ENCODE measurements at places on chromosomes 6 and 20.
A peak's percentile ranks its signal among the peaks of the same experiment; 100 is the strongest.

DNA sequence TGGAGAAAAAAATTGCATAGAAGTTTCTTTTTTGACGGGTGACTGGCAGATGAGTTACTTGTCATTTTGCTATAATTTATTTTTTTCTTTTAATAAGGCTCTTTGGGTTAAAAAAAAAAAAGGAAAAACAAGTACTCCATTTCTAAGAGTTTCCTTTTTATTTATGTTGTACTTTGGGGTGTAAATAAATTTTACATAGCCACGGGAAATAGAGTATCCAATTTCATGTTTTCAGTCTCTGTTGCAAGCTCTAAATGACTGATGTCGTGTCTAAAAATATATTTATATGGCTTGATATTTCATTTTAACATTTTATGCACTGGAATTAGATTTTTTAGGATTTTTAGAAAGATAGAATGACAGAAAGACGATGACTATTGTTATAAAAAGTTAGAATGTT lies 3.4 kb downstream of the EYA4 start:
- no peak for DNase-seq

- DNase-seq: no peak
Measured at GRCh38 chr6:154842833-154843232, 109.6 kb downstream of the SCAF8 start.

DNA sequence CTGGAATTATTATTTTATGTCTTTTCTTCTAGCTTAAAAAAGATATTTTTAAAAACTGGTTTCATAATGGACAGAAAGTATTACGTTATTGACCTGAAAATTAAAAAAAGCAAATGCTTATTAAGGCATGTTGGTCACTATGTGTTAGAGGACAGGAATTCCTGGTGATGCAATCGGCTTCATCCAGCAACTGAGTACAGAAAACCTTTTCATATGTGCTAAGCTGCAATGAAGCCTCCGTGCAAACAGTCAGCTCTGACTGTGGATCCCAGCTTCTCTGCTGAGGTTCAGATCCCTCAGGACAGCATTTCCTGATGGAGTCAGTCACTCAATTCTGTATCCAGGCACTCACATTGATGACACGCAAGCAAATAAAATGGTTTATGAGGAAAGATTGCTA lies 22.7 kb upstream of the BMP2 start:
- no peak for DNase-seq

GRCh38 chr6:25793970-25794369 lies 37.9 kb downstream of the SLC17A1 start:
- no peak for DNase-seq

GRCh38 chr6:113833537-113833936 lies 23.6 kb upstream of the MARCKS start:
- DNase-seq: no peak

- no peak for DNase-seq
Measured at GRCh38 chr6:658244-658643, 1.3 kb upstream of the HUS1B start.

DNA sequence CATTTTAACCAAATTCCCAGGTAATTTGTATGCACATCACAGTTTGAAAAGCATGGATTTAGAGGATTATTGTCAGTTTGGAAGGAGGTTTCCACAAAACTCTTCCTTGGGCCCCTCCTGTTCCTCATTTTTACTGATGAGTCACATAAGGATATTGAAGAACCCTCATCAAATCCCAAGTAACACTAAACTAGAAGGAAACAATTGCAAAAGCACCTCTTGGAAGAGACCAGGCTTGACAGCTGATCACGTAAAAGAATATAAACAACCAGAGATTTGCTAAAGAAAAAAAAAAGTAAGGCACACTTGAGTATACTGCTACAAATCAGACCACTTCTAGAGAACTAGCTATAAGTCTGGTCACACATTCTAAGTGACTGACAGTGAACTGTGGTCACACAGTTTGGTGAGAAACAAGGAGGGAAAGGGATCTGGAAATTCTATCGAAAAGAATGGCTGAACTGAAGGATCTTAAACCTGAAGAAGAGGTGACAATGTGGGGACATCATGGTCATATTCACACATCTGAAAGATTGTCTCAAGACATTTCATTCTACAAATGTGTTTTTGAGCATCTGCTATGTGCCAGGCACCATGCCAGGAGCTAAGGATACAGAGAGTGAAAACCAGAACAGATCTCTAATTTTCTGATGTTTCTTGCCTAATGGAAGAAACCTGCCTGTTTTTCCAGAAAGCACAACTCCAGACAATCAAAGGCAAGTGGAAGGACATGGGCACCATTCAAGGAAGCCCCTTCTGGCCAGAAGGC lies 24.1 kb downstream of the ZHX3 start:
- no peak for DNase-seq

- no peak for DNase-seq
Measured at GRCh38 chr20:41003143-41003935, 25.3 kb upstream of the TOP1 start.

- no peak for DNase-seq
Measured at GRCh38 chr6:153962555-153962954, 76.5 kb upstream of the OPRM1 start.

DNA sequence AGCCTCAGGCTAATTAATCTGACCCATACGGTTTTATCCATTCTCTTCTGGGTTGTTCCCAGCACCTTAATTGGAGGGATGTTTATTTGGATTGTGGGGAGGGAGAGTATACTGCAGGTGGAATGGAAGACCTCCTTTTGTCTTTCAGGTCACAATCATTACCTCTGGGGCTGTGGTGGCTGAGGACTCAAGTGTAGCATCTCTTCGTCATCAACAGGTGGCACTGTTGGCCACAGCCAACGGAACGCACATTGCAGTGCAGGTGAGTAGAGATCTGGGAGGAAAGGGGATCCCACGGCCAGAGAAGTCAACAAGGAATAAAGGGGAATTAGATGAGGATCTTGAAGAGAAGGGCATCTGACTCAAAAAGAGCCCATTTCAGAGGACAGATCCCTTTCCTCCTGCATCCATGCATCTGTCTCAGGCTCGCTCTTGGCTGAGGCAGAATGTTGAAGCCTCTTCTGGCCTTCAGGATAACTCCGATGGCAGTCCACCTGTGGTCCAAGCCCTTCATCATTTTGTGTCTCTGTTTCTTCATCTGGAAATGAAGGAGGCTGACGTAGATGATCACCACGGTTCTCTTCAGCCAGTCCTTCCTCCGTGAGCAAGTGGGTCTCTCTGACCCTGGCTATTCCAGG lies 3.2 kb upstream of the DEF6 start:
- peak; percentile 57 for DNase-seq

- DNase-seq: no peak
Measured at GRCh38 chr20:33273117-33273851, 9.7 kb upstream of the BPIFB1 start.

DNA sequence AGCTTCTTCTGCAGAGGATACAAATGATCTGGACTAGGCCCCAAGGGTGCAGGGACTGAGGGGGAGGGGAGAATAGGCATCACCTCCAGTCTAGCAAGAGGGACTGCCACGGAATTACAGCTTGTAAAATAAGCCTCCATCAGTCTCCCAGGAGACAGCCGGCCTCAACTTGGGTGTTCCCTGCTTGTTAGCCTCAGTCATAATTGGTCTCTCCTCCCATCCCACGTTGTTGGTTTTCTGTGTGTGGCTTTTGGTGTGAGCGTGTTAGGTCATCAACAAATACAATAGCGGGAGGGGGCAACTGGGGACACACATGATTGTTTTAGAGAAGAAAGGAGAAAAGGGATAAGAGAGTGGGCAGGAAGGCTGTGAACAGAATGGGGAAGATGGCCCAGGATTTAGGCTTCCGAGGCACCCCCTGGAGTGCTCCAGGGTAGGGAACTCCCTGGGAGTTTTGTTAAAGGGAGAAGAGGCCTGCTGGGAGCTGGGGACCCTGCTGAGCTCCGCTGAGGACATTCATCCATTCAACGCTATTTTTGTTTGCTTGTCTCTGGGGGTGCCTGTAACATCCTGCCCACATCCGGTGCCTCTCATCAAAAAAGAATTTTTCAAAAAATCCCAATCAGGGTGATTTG lies 9.2 kb downstream of the FOXA2 start:
- DNase-seq: peak; percentile 100

DNA sequence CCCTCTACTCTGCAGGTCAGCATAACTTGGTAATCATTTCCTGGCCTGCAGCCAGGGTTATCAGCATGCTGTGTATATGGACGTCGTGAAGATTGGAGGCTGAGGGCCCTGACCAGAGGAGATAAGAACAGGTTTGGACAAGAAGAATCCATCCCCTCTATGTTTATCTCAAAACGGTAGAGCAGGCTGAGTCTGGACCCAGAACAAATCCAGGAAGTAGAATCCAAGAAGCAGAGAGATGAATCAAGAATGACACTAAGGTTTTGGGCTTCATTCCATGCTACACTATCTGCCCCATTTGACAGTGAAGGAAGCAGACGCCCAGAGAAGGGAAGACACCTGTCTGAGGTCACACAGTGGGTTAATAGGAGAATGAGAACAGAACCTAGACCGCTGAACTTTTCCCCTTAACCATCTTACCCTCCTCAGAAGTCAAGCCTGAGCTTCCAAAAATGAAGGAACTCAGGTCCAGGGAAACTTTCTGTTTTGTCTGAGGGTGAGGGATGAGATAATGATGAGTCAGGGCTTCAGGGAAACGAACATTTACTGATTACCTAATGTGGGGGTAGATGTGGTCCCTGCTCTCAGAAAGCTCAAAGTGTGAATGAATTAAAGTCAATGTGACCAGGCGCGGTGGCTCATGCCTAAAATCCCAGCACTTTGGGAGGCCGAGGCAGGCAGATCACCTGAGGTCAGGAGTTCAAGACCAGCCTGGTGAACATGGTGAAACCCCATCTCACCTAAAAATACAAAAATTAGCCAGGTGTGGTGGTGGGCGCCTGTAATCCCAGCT lies 9.4 kb upstream of the COMMD7 start:
- DNase-seq: no peak

- no peak for DNase-seq
Measured at GRCh38 chr6:149931501-149931900, 8.6 kb upstream of the RAET1G start.

GRCh38 chr20:38514947-38515346 lies 42.3 kb downstream of the RALGAPB start:
- DNase-seq: no peak

DNA sequence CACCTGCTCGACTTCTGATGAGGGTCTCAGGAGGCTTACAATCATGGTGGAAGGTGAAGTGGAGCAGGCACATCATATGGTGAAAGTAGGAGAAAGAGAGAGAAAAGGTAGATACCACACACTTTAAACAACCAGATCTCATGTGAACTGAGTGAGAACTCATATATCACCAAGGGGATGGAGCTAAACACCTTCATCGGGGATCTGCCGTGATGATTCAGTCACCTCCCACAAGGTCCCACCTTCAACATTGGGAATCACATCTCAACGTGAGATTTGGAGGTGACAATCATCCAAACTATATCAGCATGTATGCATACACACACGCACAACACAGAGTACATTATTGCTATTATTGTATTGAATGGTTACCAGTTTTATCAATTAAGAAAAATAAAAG lies 453.3 kb upstream of the NRSN1 start:
- DNase-seq: no peak

- DNase-seq: no peak
Measured at GRCh38 chr6:100464903-100465700, at the start of gene SIM1. Gene SIM1 (minus strand): TSS chr6:100464921. CDS start chr6:100463468, 1,453 bp downstream.

DNA sequence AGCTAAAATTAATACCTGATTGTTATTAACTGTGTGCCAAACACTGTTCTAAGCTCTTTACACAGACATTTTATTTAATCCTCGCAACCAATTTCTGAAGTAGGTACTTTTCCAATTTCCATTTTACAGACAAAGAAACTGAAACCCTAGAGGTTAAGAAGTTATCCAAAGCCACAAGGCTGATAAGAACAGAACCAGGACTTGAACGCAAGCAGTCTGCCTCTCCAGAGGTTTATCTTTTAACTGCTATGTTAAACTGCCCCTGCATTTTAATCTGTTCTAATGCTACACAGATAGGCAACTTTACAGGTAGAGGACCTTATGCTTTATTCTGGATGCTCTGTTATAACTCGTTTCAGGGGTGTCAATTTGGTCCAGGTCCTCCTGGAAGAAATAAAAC lies 118.2 kb downstream of the SLC16A10 start:
- no peak for DNase-seq

DNA sequence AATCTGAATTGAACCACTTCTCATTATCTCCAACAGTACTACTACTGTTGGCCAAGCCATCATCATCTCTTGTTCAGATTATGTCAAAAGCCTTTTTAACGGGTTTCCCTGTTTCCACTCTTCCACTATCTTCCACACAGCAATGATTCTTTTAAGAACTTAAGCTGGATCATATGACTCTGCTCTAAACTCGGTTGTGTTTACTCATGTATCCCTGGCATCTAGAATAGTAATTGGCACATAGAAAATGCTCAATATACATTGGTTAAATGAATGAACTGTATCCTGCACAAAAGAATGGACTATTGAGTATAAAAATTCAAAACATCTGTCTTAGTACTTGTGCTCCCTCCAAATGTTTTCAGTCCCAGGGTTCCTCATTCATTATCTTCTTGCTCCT lies 2.8 kb upstream of the COX7A2 start:
- DNase-seq: no peak

GRCh38 chr20:44897133-44897532 lies 11.6 kb downstream of the YWHAB start:
- DNase-seq: no peak

GRCh38 chr6:14759976-14760672 lies 485.7 kb upstream of the JARID2 start:
- DNase-seq: no peak

GRCh38 chr6:97864826-97865225 lies 581.8 kb upstream of the MMS22L start:
- DNase-seq: no peak

- DNase-seq: no peak
Measured at GRCh38 chr20:31987744-31988143, 19.8 kb downstream of the XKR7 start.

DNA sequence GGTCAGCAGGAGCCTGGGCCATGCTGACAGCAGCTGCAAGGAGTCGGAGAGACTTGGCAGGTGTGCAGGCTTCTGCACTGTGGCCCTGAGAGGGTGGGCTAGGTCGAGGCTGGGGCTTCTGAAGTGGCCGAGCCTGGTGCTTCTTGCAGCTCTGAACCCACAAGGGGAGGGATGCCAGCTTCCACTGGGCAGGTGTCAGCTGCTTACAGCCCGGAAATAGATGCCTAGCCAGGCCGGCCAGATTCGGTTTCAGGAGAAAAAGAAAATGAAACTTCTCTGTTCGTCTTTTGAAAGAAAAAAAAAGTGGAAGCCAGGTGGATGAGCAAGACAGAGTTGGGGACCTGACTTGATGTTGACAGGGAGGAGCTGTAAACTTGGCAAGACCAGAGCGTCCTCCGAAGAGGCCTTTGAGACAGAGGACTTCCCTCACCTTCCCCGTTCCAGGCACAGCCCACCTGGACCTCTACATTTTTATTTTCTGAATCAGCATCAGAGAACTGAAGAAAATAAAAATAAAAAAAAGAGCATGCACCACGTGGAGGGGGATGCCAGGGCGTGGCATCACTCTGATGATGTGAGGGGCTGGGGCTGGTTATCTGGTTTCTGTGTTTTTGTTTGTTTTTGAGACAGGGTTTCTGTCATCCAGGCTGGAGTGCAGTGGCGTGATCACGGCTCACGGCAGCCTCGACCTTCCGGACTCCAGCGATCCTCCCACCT lies at the start of gene ZBP1:
TSS of gene ZBP1 (minus strand) at position 153 of the 717 bp plus-strand sequence. CDS start at position 22, 131 bp downstream.
- no peak for DNase-seq

- DNase-seq: no peak
Measured at GRCh38 chr6:88302769-88303225, 136.7 kb upstream of the CNR1 start.
